ENCODE measurements at places on chromosomes 11 and 22.

DNA sequence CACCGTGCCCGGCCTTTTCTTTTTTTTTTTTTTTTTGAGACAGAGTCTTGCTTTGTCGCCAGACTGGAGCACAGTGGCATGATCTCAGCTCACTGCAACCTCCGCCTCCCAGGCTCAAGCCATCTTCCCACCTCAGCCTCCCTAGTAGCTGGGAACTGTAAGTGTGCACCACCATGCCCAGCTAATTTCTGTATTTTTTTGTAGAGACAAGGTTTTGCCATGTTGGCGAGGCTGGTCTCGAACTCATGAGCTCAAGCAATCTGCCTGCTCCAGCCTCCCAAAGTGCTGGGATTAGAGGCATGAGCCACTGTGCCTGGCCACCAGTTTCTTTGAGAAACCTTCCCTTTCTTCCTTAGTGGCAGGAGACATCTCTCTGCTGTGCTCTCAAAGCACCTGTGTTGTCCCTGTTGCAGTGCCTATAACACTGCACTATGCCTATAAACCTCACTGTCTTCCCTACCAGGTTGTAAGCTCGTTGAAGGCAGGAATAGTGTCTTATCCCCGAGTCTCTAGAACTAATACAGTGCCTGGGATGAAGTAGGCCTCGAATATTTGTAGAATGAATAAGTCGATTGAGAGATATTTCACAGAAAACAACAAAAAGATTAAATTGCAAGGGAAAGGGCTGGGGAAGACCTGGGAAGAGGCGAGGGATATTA is 13.7 kb downstream of the TAGLN start:
- no peak for DNase-seq

DNA sequence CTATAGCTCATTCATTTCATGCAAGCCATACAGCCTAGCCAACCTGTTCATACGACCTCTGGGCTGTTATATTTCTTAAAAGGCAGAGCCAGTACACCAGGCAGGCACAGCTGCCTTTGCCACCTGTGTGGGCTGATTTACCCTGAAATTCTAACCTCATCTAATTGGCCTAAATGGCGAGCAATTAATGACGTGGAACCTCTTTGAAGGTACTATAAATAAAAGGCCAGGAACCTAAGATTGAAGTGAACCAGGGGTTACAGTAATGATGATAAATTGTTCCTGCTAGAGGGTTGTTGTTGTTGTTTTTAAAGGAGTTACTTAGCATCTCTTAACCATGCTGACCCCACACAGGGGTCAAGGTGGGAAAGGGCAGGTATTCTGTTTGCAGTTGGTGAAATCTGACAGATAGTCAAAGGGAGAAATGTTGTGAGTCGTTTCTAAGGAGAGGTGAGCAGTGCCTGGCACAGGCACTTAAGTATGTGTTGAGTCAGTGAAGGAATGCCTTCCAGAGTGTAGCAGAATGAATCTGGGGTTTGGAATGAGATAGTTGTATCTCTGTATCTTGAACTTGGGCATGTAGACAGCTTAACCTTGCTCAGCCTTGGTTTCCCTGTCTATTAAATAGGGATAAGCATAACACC is 213.5 kb upstream of the NAV2 start:
- DNase-seq, result no peak

DNA sequence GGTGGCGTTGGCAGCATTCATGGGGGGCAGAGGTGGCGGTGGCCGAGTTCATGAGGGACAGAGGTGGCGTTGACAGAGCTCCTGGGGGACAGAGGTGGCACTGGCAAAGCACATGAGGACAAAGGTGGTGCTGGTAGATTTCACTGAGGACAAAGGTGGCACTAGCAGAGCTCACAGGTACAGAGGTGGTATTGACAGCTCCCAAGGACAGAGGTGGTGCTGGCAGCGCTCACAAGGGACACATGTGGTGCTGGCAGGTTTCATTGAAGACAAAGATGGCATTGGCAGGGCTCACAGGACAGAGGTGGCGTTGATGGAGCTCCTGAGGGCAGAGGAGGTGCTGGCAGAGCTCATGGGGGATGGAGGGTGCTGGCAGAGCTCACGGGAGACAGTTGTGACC is 425.4 kb downstream of the CTTN start:
- no peak for DNase-seq

DNA sequence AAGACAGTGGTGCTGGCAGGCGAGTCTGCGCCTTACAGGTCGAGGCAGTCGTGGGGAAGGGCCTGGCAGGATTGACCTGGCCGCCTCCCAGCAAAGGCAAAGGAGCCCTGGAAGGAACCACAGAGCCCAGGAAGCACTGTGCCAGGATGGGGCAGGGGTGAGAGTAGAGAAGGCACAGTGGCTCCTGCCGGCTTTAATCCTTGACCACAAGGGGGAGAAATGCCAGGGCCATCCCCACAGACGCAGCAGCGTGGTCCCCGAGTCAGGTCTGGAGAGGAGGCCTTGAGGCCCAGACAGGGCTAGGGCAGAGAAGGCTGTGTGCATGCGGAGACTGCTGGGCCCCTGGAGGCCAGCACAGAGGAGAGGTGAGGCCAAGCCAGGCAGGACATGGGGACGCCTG is 9.9 kb upstream of the NDUFS8 start:
- DNase-seq, result no peak

- DNase-seq, result no peak
Observed at GRCh38 chr11:115930886-115931547, 426.8 kb upstream of the CADM1 start.

DNA sequence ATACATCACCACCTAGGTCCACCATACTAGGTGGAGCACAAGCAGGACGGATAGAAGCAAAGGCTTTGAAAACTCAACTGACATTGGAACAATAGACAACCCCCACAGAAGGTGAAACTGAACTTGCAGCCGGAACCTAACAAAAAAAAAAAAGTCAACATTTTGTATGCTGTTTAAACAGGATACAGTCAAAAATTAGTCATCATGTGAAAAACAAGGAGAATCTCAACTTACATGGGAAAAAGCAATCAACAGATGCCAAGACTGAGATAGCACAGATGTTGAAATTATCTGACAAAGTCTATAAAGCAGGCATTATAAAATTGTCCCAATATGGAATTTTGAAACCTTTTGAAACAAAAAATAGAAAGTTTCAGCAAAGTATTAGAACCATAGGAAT is 123.8 kb downstream of the RAB38 start:
- no peak for DNase-seq

GRCh38 chr22:48927591-48927990 is 900.1 kb downstream of the BRD1 start:
- no peak for DNase-seq

GRCh38 chr22:45319324-45319685 is 9.6 kb downstream of the FAM118A start:
- no peak for DNase-seq

GRCh38 chr11:110929129-110929528 is 216.9 kb upstream of the ARHGAP20 start:
- no peak for DNase-seq

DNA sequence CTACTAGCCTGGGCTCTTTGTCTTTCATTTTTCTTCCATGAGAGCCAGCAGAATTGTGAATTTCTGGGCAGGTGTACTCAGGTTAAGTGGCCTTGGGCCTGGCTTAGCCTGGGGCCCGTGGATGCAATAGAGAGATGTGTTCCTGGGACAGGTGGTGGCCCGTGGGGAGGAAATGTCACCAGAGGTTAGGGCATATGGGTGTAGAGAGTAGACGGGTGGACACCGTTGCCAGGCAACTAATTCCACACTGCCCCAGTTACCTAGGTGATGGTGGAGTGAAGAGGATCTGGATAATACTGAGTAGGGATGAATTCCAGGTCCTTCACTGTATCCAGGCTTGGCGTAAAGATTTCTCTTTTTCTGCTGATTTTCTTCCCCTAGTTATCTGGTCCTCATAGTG is 175.0 kb downstream of the INSC start:
- no peak for DNase-seq

DNA sequence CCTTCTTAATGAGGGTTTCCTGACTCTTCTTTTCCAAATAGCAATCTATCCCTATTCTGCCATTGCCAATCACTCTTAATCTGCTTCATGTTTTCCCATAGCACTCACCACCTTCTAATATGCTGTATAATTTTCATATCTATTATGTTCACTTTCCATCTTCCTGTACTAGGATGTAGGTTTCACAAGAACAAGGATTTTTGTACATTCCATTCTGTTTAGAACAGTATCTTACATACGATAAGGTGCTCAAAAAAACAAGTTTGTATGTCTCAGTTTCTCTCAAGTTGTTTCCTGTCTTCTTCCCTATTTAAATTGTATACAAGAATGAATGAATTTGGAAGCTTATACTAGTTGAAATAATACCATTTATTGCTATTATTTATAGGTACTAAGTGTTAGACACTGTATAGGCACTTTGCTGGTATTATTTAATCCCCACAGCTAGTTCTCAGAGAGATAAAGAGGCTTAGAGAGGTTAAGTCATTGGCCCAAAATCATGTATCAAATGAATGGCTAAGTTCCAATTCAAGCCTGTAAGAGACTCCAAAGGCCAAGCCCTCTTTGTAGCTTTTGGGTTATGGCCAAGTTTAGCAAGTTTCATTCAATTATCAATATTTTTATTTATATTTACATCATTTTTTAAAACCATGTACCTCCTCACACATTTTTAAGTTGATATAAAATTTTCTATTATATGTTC is 134.7 kb downstream of the PAX6 start:
- DNase-seq, result no peak

GRCh38 chr22:33919391-33920196 is 682 bp downstream of the LARGE1 start:
- no peak for DNase-seq

GRCh38 chr11:6273188-6273587 is 13.6 kb downstream of the CCKBR start:
- no peak for DNase-seq

GRCh38 chr11:106172386-106172991 is 95.0 kb downstream of the AASDHPPT start:
- no peak for DNase-seq

DNA sequence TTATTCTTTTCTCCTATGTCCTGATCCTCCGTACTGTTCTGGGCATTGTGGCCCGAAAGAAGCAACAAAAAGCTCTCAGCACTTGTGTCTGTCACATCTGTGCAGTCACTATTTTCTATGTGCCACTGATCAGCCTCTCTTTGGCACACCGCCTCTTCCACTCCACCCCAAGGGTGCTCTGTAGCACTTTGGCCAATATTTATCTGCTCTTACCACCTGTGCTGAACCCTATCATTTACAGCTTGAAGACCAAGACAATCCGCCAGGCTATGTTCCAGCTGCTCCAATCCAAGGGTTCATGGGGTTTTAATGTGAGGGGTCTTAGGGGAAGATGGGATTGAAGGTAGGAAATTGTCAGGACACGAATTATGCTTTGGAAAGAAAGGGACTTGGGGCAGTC is 843 bp downstream of the OR51T1 start:
- DNase-seq, result no peak

DNA sequence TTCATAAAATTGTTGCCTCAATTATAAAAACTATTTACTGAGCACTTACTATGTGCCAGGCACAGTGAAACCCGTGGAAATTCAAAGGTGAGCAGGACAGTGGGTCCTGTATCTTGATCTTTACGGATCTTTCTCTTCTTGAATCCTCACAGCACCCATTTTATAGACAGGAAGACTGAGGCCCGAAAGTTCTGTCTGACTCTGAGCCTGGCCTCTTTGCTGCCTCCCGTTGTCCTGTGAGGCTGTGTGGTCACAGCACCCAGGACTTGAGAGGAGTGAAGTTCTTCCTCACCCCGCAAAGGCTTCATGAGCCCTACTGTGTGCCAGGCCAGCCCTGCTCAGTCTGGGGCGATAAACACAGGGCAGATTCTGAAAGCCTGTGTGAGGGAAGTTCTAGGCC is 13.4 kb upstream of the MN1 start:
- DNase-seq, result no peak

DNA sequence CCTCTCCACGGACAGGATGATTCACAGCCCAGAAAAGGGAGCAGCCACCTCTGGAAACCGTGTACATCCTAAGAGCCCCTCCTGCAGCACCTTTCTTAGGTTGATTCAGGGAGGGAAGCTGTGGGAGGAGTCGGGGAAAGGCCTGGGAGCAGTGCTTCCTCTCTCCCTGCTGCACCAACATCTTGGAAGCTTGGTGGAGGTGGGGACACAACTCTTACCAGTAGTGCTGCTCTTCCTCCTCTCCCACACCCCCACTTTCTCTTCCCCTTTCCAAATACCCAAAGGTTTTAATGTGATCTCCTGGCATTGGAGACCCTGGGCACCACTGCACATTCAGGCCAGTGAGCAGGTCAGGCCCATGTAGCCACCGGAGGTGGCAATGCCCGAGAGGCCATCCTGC is 46.4 kb upstream of the HORMAD2 start:
- DNase-seq, result no peak

DNA sequence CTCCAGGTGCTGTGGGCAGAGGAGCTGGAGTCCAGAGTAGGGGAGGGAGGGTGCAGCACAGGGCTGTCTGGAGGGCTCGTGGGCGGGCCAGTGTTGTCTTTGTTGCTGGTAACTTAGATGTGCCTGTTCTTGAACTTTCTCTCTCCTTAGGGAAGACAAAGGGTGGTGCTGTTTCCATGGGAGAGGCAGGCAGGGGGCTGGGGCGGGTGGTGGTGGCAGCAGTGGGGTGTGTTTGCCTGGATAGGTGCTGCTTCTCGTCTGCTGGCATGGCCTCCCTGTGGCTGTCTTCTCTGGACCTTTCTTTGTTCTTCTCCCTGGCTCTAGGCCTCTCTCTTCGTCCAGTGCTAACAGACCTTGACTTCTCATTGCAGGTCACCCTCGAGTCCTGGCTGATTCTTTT is 8.5 kb downstream of the SIDT2 start:
- DNase-seq, result no peak

GRCh38 chr22:28812516-28812915 is 12.1 kb upstream of the XBP1 start:
- no peak for DNase-seq

- DNase-seq, result no peak
Observed at GRCh38 chr11:110331626-110332025, 35.2 kb upstream of the RDX start.

DNA sequence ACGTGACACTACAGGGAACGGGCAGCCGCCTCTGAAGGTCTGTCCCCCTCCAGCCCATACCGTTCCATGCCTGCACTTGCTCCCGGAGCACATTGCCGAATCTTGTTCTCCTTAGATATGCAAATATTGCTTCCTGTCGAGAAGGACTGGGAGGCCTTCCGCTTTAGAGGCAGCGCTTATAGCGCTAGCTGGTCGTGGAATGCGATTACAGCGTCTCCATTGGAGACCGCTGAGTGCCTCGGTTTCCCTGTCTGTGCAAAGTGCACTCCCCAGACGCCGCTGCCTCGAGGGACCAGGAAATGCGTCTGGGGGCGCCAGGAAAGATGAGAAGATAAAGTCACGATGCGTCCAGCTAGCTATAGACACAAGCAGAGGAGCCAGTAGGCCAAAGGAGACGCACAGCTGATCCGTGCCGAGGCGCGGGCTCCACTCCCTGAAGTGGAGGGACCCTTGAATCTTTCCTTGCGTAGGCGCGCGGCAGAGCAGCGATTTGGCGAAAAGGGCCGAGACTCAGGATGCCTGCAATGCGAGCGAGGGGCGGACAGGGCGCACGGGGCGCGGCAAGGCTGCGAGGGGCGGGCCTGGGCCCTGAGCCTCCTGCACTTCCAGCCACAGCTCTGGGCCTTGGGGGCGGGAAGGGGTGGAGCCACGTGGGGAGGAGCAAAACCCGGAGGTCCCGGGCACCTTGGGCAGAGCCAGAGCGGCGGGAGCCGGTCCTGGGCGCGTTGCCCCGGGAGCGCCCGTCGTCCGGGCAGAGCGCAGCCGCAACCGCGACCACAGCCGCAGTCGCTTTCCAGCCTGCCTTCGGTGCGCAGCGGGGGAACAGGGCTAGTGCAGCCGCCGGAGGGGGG is at the start of gene RASSF10:
RASSF10 (plus strand) TSS at position 692 of the 851 bp plus-strand sequence. CDS start 261 bp downstream, outside the sequence.
- no peak for DNase-seq

Measured in stimulated activated CD4-positive, alpha-beta T cell treated with anti-CD3 and anti-CD28 coated beads, Interleukin-4, amount 100 ng/mL, for 24 hours (primary cell).